ENCODE measurements at places on chromosomes 1 and 21.

GRCh38 chr1:158084336-158084735 is 90.9 kb downstream of the KIRREL1 start:
- no peak for DNase-seq

GRCh38 chr1:222546548-222547259 is 1.2 kb downstream of the HHIPL2 start:
- no peak for DNase-seq

DNA sequence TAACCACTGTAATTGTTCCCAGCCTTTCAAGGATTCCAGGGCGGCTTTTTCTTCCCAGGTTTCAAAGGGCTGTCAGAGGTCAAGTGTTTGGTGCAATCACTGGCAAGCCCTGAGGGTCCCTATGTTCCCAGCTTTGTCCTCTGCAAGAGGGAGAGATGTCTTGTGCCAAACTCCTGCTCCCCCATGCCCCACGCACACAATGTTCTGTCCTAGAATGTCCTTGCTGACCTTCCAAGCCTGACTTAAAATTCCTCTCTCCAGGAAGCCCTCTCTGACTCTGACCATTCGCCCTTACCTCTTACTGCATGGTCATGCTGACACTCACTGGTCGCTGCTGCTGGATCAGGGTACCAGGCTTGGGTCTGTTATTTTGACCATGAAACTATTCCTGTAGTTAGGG is 152.5 kb upstream of the KCND3 start:
- DNase-seq, result no peak

DNA sequence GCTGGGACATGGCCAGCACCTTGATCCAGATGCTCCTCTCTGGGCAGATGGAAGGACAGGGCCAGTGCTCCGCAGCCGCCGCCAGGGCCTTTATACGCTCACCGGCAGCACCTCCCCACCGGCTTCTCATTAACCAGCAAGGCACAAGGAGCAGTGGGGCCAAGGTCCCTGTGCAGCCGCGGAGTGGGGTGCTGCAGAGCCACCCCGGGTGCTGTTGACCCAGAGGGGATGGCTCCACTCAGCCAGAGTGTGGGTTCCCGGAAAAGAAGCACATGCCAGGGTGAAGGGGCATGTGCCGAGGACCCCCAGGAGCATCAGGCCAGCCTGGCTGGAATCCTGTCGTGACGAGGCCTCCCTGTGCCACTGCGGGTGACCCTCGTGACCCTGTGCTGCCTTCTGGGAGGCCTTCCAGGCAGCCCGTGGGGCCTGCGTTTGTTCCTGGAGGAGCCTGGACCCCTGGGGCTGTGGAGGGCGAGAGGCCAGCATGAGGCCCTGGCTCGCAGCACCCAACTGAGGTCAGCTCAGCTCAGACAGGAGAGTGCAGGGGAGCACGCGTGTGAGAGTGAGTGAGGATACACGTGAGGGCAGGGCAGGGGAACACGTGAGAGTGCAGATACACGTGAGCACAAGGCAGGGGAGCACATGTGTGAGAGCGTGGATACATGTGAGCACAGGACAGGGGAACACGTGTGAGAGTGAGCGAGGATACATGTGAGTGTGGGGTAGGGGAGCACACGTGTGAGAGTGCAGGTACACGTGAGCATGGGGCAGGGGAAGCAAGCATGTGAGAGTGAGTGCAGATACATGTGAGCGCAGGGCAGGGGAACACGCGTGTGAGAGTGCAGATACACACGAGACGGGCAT is at the start of gene FTCD:
Gene FTCD (minus strand): TSS at position 66 of the 864 bp plus-strand sequence. CDS start 56 bp downstream, at position 10.
- no peak for DNase-seq

DNA sequence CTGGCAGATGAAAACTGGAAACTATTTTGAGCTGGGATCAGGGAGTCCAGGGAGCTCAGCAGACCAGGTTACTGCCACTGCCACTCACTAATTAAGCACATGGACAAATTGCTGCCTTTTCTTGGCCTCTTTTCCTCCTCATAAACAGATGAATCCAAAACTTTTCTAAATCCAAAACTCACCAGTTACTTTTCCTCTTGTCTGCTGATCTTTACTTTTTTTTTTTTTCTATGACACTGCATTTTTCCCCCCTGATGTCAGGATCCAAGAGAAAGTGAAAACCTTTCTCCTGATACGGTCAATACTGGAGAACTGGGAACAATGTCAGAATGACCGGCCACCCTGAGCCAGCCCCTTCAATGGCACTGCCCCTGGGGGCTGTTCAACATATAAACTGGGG is 405.8 kb downstream of the DUSP10 start:
- DNase-seq, result no peak

All from stimulated activated CD8-positive, alpha-beta memory T cell treated with anti-CD3 and anti-CD28 coated beads, Interleukin-4, amount 100 ng/mL, for 1 hour (primary cell).